NCI-H510A (cell line): ENCODE measurements at places on chromosomes 16 and 17.
A peak's percentile ranks its signal among the peaks of the same experiment; 100 is the strongest.

DNA sequence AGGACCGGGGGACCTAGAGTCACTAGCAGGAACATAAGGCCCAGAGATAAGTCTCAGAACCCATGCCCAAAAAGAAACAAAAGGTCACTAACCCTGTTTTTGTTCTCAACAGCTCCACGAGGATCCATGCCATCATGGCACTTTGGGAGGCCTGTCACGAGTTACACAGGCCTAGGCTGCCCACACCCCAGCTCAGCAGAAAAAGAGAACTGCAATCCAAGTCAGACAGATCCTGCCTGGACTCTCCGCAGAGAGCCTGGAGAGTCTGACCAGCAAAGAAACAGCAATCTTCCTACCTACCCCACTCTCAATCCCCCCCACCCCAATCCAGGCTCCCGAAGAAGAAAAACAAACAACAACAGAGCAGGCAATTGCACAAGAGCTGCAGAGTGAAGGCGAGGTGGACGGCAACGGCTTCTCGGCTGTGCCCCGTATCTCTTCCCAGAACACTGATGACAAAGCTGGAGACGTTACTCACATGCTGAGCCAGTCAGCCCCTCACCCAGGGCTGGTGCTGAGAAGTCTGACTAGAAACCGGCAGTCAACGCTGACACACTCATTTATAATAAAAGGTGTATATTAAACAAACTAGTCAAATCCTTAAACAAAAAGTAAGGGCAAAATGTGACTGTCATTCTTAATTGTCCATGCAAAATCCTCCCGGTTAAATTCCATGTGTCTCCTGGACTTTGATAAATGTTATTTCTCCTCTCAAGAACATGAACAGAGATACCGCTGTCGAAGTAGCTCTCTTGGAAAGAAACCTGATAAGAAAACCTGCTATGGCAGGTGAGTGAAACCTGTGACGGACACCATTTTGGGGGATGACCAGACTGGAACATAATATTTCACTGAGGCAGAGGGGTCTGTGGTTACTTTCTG lies 89.3 kb downstream of the SMG6 start:
- DNase-seq, result no peak

GRCh38 chr17:31291820-31292219 lies 5.2 kb downstream of the OMG start:
- DNase-seq, result no peak

- DNase-seq, result peak; percentile 79
These were observed at the start of gene NUP93 for GRCh38 chr16:56729735-56730662. Gene NUP93 (plus strand): TSS chr16:56730129. CDS start chr16:56748248, 18,119 bp downstream.

DNA sequence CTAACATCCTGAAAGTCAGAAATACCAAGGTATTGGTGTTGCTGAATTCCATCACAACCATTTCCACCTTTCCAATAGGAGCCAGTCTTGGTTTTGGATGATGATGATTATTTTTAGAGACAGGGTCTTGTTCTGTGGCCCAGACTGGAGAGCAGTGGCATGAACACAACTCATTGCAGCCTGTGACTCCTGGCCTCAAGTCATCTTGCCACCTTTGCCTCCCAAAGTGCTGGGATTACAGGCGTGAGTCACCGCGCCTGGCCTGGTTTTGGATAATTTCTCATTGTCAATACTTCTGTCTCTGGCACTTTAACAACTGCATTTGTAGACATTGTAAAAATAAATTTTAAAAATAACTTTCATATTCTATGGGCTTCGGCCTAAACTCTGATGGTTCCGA lies 22.6 kb downstream of the STAT5B start:
- DNase-seq, result no peak

GRCh38 chr17:18260332-18261145 lies at the start of gene MIEF2:
Gene MIEF2 (plus strand): TSS chr17:18260662. CDS start chr17:18262721, 2,059 bp downstream.
- DNase-seq, result peak; percentile 94

DNA sequence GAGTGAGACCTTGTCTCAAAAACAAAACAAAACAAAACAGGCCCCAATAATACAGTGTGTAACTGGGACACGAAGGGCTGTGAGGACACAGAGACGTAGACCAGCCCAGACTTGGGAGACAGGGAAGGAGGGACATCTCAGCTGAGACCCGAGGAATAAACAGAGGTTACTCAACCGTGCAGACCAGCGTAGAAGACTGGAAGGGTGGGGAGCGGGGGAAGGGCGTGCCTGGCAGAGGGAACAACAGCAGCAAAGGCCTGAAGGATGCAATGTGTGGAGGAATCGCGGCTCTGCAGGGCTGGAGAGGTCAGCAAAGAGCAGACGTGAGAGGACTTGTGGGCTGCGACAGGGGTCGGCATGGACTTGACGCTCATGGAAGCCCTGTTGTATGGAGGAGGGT lies 11.6 kb upstream of the CES4A start:
- DNase-seq, result no peak

DNA sequence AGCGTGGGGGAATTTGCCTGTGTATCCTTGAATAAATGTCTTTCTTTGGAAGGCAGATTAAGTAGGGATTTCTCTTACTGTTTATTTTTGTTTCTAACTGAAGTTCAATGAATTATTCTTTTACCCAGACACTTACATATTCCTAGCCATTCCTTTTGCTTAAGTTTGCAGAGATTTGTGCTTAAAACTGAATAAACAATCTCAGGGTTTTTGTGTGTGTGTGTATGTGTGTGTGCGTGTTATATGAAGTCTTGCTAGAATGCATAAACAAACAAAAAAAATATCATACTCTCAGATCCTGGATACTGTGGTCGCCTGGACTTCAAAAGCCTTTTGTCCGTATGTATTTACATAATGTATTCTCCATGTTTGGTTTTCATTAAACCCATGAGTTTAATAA lies 672.8 kb downstream of the MAF start:
- DNase-seq, result no peak

DNA sequence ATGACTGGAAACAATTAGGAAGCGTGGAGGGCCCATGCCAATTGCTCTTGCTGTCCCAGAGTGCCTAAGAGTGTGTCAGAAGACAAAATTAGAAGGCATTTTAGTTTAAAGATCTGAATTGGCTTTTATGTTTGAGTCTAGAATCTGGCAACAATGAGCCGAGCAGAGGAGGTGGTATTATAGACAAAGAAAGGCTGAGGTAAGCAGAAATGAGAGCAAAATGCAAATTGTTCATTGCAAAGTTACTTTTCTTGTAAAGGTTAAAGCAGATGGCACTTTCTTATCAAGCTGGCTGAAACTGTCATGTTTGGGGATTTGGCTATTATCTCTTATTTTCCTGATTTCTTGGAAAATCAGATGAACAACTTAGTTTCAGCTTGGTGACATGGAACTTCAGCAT lies 3.3 kb downstream of the MYL4 start:
- DNase-seq, result no peak

DNA sequence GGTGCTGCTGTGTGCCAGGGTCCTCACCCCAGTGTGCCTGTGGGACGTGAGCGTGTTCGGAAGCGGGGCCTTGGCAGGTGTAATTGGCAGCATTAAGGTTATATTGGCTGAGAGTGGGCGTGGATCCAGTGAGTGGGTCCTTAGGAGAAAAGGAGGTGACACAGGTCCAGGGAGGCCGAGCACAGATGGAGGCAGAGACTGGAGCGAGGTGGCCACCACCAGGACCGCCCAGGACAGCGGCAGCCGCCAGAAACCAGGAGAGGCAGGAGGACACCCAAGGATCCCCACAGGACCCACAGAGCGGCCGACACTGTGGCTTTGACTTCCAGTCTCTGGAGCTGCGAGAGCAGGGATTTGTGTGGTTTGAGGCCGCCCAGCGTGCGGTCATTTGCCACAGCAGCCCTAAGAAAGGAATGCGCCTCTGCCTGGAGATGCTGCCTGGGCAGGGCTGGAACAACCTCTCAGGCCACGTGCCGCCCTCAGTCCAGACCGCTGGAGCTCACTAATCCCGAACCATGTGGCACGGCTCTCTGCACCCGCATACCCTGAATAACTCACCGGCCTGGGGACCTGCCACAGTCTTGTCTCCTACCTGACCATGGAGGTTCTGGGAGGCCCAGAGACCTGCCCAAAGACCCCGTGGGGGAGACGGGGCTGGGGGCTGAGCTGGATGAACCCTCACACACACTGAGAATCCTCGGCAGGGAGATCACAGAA lies 45.4 kb downstream of the SOX8 start:
- DNase-seq, result no peak
